Breast epithelium (tissue), 4 donors: ENCODE measurements at places on chromosomes 7 and 10. TPM values are rescaled to one million over a fixed set of nuclear protein-coding genes. Genes with fewer than 3 reads are reported as not detected.

- no peak for DNase-seq
Observed at GRCh38 chr10:182441-183201, 47.4 kb downstream of the ZMYND11 start.

- DNase-seq = peak; percentile 63
Observed at GRCh38 chr7:66859794-66860645, 61.0 kb upstream of the TMEM248 start.

DNA sequence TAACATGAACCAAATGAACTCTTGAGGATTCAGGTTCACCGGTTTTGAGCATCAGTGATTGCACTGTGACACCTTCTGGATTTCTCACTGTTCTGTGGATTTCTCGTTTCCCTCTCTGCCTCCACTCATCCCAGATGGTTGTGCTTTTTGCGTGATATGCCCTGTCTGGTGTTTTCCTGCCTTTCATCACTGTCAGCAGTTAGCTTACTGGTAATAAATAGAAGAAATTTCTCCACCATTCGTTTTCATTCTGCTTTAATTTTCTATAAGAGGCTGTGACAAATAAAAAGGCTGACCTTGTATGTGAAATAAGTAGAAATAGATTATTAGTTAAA, 16.2 kb downstream of the BPGM start:
- no peak for DNase-seq

GRCh38 chr10:33945051-33945450, 610.6 kb upstream of the NRP1 start:
- no peak for DNase-seq

DNA sequence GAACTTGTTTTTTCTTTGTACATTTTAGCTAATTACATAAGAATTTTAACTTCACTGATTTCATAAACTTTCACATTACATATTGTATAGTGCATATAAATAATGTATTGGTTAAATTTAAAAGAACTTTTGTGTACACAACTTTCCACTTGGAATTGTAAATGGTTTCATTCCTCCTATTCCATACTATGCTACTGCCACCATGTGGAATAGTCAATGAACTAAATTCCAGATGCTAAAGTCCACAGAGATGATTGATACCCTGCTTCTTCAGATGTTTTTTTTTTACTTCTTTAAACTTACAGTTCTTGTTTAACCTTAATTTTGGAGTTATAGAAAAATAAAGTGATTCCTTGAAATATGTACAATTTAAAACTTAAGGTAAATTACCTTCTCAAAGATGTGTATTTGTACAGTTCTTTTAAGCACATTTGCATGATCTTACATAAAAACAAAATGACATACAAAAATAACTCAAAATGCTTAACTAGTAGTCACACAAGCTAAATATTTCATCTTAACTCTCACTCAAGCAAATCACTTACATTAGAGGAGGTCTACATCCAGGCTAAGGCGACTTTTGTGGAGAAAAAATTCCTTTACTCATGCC, 247.6 kb upstream of the HGF start:
- DNase-seq = no peak

GRCh38 chr10:14519785-14520184, 189.1 kb upstream of the FRMD4A start:
- no peak for DNase-seq

DNA sequence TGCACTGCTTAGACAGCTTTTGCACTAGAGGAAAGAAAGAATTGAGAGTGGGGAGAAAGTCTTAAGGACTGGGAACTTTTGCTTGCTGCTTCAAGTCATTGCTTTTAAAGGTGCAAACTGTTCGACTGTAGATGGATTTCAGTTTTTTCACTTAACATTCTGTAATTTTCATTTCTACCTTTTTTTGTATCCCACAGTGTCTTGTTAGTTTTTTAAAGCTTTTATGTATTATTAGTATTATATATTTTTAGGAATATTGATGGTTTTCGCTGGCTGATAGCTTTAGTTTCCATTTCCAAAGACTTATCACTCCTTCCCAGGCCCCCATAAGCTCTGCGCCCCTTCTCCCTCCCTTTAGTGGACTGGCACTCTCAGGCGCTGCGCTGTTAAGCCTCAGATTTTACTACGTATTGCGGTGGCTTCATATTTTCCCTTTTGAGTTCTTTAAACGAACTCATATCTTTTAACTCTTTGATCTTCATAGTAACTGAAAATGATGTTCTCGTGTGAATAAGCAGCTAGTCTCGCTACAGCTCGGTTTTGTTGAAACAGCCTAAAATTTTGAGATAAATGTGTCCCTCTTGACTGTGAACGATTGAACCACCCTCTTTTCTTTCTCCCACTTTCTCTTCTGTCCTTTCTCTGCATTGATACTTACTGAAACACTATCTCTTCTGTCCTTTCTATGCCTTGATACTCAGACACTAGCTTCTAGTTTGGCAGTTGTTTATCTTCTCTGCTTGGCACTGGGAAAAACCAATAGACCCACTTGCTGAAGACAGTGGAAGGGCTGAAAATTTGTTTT, 2.5 kb upstream of the ETV1 start:
- DNase-seq = no peak

DNA sequence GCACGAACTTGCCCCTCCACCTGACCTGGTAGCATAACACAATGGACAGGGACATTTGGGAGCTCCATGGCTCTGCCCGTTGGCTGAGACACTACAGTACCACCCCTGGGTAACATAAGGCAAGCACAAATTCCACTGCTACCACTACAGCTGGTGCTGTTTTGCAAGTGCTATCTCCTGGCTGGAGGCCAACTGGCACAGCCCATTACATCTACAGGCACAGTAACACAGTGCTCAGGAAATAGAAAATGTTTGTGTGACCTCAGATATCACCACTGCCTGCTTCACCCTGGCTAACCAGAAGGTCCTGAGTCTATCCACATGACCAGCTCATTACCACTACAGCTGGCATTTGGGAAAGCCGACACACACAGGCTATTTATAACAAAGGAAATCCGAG, 631.1 kb upstream of the MBL2 start:
- DNase-seq = no peak

- no peak for DNase-seq
Observed at GRCh38 chr7:537911-538634, 18.4 kb upstream of the PDGFA start.

- no peak for DNase-seq
Observed at GRCh38 chr10:59575269-59575668, 134.4 kb downstream of the SLC16A9 start.

- no peak for DNase-seq
Observed at GRCh38 chr10:15244635-15245197, 76.2 kb upstream of the NMT2 start.

DNA sequence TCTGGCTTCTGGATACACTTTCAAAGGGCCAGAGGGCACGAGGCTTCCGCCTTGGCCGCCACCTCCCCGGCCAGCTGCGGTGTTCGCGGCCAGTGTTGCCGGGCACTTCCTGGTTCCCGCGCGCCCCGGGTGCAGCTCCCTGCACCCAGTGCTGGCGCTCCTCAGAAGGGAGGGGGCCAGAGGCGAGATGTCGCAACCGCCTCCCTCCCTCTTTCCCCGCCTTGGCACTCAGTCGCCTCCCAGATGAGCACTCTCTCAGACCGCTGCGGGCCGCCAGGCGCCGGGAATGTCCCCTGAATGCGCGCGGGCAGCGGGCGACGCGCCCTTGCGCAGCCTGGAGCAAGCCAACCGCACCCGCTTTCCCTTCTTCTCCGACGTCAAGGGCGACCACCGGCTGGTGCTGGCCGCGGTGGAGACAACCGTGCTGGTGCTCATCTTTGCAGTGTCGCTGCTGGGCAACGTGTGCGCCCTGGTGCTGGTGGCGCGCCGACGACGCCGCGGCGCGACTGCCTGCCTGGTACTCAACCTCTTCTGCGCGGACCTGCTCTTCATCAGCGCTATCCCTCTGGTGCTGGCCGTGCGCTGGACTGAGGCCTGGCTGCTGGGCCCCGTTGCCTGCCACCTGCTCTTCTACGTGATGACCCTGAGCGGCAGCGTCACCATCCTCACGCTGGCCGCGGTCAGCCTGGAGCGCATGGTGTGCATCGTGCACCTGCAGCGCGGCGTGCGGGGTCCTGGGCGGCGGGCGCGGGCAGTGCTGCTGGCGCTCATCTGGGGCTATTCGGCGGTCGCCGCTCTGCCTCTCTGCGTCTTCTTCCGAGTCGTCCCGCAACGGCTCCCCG, at the start of gene FFAR4:
TSS of gene FFAR4 (plus strand) at position 231 of the 842 bp plus-strand sequence. CDS start at position 287, 56 bp downstream.
- no peak for DNase-seq

GRCh38 chr7:127527561-127527960, 57.8 kb downstream of the GCC1 start:
- no peak for DNase-seq

DNA sequence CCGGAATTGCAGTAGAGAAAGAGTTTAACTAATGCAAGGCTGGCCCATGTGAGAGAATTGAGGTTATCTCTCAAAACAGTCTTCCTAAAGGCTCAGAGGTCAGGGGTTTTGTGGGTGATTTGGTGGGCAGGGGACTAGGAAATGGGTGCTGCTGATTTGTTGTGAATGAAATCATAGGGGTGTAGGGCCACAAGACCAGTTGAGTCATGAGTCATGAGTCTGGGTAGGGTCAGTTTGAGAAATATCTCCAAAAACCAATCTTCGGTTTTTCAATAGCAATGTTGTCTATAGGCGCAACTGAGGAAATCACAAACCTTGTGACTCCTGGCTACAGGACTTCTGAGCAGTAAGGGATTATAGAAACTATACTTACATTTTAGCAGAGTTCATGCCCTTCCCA, 460.0 kb upstream of the NRP1 start:
- no peak for DNase-seq

DNA sequence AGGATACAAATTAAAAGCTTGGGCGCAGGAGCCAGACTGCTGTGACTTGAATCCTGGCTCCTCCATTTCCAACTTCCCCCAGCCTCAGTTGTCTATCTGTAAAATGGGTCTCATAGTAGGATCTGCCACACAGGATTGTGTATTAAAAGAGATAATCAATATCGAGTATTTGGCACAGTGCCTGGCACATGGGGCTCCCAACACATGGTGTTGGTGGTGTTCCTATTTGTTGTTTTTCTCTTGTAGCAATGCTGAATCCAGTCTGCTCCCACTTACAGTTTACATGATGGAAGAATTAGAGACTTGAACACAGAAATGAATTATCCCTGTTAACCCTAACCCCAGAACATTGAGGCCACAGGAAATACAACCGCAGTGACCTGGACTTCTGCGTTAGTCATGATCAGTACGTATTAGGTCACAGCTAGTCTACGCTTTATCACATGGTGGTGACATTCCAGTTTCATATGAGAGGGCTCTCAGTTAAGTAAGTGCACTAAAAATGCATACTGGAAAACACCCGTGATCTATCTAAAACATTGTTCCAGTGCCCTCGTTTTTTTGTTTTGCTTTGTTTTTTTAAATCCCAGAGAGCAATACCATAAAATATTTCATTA, 169.5 kb upstream of the KLF14 start:
- DNase-seq = peak; percentile 19

DNA sequence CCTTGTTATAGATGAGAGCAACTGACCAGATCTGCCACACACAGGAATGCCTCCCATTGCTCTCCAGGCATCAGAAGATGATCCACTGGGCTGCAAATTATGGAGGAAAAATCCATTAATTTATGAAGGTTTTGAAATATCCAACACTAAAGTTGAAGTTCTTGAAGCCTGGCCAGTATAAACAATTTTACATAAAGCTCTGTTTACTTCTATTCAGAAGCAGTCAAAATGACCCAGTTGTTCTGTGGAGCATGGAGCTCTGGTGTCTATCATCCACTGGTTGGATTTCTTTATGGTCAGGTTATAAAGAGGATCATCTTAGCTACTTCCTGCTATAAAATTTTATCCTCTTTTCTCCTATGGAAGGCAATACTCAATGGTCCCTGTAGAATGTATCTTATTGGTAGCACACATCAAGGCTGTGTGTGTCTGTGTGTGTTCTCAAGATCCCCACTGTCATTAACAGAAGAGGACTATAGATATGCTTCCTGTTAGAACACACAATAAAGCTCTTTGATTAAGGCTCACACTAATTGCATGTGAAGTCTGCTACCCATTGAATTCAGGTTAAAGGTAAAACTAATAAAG, 747.4 kb downstream of the SUGCT start:
- no peak for DNase-seq

GRCh38 chr7:137017221-137017620, 148.8 kb downstream of the CHRM2 start:
- no peak for DNase-seq

GRCh38 chr7:84237533-84238173, 43.1 kb upstream of the SEMA3A start:
- no peak for DNase-seq

DNA sequence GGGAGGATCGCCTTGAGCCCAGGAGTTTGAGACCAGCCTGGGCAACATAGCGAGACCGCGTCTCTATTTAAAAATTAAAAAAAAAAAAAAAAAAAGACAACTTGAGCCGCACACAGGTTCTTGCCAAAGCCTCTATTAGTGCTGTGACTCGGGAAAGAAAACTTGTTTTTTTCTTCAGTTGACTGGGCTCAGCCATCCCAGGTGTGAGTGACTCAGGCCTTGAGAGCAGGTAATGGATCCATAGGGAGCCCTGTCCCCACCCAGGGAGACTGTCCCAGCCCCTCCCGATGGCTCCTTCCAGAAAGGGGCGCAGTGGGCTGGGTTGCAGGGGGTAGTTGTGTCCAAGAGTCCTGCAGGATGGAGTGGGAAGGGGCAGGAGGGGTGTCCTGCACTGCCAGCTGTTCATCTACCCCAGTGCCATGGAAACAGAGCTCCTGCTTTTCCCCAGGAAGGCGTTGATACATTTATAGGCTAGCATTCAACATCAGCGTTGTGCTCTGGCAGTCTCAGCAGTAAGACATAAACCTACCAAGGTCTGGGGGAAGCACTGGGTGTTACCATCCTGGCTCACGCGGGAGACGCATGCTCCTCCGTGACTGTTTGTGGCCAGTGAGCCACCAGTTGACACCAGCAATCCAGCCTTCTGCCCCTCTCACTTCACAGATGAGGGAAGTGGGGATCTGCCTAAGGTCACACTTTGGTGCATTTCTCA, 126.6 kb downstream of the CUX1 start:
- no peak for DNase-seq

DNA sequence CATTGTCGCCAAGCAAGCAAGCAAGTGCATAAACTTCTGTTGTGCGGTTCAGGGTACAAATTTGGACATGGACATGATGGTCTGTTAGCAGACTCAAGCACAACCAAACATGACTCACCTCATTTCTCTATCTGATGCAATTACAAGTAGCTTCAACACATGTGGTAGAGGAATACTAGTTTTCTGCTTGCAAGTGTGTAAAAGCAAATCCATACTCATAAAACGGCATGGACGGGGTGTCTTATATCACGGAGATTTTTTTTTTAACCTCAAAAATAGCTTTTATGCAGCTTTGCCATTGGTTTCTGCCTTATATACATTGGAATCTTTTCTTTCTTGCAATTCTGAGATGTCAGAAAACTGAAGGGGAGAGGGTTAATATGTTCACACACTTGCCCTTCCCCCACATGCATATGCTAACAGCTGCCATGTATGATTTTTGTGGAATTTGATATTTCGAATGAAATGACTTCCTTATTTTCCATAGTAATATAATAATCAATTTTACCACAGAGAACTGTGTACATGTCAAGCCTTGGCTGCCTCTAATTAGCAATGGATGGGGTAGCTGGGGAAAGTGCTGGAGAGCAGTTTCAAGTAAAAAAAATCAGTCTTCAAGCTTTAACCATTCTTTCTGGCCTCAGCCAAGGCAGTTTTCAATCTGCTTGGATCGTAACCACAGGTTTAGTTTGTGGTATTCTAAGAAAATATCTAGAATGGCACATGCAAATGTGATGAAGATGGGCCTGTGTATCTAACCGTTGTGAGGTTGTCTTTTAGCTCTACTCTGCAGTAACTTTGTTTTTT, 106.0 kb upstream of the PDCD4 start:
- no peak for DNase-seq

- no peak for DNase-seq
Observed at GRCh38 chr10:30371954-30372353, 22.9 kb upstream of the MTPAP start.

The ZCCHC24 gene
- total RNA-seq = 48.8 TPM

The COL13A1 gene
- total RNA-seq = 0.66 TPM

The AOAH gene
- 10.8 TPM for total RNA-seq
